Activated CD8-positive, alpha-beta T cell treated with anti-CD3 and anti-CD28 coated beads, Interleukin-2, amount 10 ng/mL, durations not matched to agents 7 days and 5 days (primary cell): ENCODE measurements at places on chromosomes 7 and 10. TPM values are rescaled to one million over a fixed set of nuclear protein-coding genes. Genes with fewer than 3 reads are reported as not detected.

Gene DRGX
- not detected for total RNA-seq

Gene LAMTOR4
- total RNA-seq: 134 TPM

DNA sequence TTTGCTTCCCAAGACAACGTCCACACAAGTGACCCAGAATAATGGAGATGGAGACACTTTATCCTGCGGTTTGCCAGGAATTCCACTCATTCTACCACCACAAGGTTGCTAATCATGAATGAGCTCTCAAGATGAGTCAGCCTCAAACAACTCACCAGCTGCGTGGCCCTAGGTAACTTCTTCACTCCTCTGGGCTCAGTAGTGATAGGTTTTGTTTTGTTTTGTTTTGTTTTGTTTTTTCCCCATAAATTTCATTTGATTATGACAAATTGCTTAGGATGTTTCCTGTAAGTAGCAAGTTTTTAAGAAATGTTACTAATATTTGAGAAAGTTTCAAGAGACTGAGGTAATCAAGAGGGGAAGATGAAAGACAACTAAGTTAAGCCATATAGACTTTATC, 286.8 kb downstream of the PARD3 start:
- no peak overlapping the region for H3K4me3 ChIP-seq
- H3K36me3 ChIP-seq: no peaks in the 10 kb centered on the region
- no peak overlapping the region for H3K27ac ChIP-seq
- no peaks in the 10 kb centered on the region for H3K4me1 ChIP-seq
- H3K27me3 ChIP-seq: no peaks in the 10 kb centered on the region

DNA sequence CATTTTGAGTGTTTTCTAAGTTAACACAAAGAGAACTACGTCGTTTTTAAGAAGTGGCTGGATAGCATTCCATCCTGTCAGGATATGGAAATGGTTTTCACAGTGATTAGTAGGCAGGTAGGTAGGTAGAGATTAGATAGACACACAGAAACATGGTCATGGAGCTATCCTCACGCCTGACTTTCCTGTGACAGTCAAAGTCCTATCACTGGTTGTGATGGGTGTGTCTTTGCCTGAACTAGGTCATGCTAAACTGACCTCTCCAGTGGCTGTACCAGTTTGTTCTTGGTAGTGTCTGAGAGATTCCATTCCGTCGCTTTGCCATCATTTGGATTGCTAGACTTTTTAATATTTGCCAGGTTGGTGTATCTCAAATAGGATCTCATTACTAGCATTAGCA, 28.2 kb downstream of the FKBP6 start:
- no peak overlapping the region for H3K4me3 ChIP-seq

- H3K27me3 ChIP-seq: no peaks in the 10 kb centered on the region
- no peak overlapping the region for H3K27ac ChIP-seq
- no peaks in the 10 kb centered on the region for H3K4me1 ChIP-seq
Observed at GRCh38 chr7:114657279-114657678, 242.7 kb downstream of the FOXP2 start.

DNA sequence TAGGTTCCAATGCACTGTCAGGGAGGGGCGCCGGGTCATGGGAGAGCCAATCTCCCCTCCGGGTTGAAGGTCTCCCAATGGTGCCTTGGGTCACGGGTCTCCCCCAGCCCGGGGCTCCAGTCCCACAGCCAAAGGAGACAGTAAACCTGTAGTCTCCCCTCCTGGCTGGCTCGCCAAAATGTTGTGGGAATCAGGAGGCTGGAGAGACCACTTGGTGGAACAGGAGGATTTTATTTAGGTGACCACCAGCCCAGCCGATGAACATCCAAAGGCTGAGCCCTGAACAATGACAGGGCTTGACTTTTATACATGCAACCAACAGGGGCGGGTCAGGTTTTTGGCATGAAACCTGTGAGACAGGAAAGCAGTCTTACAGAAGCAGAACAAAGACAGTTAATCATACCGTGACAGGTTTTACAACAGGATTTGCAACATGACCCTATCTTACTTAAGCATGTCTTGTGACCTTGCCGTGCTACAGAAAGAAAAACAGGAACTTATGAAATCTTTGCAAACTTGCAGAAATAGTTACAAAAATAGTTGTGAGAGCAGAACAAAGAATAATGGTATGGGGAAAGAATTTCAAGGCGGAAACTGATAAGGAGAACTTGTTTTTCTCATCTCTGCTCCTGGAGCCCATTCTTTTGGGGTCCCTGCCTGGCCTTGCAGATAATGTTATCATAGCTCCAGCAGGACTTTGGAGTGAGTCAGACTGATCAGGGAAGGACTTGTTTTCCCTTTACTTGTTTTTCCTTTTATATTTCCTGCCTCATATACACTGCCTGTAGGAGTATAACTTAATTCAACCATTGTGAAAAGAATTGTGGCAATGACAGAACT, 7.1 kb downstream of the ERV3-1 start:
- no peak overlapping the region for H3K27ac ChIP-seq
- H3K4me3 ChIP-seq: no peak overlapping the region
- peaks cover 72% of the 10 kb centered on the region for H3K36me3 ChIP-seq
